DMS79 (cell line): ENCODE measurements at places on chromosomes 4 and X.

DNA sequence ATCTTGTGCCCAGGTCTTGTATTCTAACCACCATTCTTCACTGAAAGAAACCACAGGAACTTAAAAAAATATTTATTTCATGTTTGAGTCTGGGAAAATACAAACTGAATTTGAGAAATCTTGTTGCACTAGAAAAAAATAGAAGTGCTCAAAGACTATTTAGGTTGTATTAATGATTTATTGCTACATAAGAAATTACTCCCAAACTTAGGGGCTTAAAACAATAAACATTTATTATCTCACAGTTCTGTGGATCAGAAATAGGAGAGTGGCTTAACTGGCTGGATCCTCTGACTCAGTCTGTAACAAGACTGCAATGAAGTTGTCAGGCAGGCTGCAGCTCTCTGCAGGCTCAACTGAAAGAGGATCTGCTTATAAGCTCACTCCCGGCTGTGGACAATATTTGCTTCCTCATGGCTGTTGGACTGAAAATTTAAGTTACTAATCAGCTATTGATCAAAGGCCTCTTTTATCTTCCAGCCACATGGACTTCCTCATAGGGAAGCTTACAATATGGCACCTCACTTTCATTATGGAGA lies 295.4 kb upstream of the FAM241A start:
- no peak for DNase-seq

DNA sequence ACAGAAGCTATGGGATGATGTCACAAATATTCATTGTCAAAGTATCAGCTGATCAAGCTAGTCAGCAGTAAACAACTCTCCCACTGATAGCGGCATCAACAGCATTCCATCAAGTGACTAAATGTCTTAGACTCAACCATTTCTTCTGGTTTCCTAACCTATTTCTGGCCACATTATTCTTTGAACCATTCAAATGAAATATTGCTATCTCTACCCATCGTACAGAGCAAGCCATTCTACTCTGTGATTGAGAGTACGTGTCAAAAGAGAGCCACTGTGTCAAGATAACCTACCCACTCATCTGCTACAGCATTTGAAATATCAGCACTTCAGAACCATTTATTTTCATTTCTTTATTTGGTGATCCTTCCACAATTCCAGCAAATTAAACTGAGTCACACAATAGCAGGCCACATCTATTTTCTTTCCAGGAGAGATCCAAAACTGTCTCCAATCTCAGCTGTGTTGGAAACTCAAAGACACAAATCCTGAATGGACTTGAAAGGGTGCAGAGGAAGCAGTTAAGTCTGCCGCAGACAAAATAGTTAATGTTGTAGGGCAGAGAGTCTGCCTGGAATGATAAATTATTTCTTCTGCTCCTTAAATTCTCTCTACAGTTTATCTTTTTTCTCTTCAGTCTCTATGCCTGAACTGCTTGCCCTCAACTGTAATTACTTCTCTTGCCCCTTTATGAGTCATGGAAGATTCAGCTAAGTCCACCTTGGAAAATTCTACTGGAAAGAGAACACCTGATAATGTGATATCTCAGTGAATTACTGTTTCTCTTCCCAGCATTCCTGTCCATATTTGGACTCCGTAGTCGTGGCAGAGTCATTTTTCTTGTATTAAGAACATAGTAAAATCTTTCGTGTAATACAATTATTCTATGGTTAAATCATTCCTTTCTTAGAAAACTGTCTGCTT lies 364.8 kb downstream of the PDGFC start:
- DNase-seq, result no peak

DNA sequence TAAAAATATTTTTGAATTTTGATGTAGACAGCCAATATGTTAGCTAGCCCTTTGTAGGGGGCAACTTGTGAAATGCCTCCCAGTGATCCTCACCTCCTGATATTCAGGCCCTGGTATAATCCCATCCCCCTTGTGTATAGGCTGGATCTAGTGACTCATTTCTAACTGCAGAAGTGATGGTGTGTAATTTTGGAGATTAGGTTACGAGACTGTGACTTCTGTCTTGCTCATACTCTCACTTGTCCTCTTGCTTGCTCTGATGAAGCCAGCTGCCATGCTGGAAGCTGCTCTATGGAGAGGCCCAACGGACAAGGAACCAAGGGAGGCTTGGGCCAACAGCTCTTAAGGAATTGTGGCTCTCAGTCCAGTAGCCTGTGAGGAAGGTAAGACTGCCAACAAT lies 61.7 kb downstream of the GPR82 start:
- no peak for DNase-seq

DNA sequence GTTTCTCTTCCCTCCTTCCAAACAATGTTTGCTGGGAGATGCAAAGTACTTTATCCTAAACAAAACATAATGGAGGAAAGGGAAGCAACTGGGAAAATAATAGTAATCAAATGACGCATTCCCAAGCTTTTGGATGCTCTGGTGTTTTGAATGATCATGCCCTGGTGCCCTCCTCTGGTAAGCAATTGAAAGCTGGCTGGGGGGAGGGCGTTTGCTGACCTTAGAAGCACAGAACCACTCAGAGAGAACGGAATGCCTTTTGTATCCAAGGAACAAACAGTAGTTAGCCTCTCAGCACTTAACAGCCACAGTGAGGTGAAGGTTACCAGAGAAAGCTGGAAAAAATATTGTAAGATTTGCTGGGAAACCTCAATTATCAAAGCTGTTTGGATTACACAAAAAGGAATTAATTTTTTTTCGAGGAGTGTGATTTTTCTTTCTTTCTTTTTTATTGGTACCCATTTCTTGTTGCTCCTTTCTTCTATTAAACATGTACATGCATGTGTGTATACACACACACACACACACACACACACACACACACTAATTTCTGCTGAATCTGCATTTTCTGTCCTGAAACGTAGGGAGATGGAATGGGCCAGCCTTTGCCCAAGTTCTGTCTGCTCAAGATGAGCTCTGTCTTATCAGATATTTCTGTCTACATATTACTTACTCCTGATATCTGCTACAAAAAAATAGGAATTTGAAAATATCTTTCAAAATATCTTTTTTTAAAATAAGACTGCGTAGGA lies 155.8 kb upstream of the IGFBP7 start:
- DNase-seq, result no peak

- no peak for DNase-seq
Observed at GRCh38 chr4:31793907-31794306, 1073.7 kb downstream of the PCDH7 start.

- no peak for DNase-seq
Observed at GRCh38 chr4:17504081-17504480, 7.8 kb downstream of the QDPR start.

GRCh38 chr4:687048-687970 lies 1.6 kb downstream of the SLC49A3 start:
- no peak for DNase-seq

- DNase-seq, result no peak
Observed at GRCh38 chrX:15216280-15216679, 53.6 kb downstream of the ASB9 start.
